ENCODE measurements at places on chromosomes 6 and 20.

GRCh38 chr6:87539554-87539953, 50.2 kb downstream of the RARS2 start:
- no peak for DNase-seq

DNA sequence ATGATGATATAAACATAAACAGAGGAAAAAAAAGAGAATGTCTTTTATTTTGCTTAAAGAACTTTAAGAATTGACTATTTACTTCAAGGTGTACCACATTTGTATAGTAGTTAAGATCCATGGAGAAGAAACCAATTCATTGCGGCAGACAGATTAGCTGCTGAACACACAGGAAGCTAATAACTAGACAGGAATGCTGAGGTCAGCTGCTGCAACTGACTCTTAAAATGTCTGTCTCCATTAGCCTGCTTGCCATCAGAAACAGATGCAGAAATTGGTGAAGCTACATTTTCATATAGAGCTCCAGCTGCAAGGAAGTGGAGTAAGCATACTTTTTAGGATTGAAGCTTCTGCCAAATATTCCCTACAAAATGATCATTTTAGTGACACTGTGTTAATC, 939.5 kb downstream of the EPHA7 start:
- no peak for DNase-seq

- no peak for DNase-seq
Observed at GRCh38 chr6:81792826-81793225, 40.3 kb upstream of the TENT5A start.

- no peak for DNase-seq
Observed at GRCh38 chr6:62707914-62708313, 421.9 kb upstream of the KHDRBS2 start.

DNA sequence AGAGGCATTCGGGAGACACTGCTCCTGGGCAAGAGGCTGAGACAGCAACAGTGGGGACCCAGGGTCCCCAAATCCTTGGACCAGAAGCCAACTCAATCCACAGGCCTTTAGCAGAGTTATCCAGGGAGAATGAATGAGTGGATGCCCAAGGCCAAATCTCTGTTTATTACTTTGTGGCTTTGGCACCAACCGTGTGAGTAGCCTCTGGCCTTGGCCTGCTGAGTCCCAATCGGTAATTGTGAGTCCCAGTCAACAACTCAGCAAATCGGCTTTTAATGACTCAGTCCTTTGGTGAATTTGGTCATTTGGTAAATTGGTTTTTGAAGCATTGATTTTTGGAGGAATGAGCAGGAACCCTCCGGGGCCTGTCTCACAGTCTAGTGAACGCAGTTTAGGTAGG, 29.1 kb upstream of the ECI2 start:
- no peak for DNase-seq

- no peak for DNase-seq
Observed at GRCh38 chr20:1619861-1620444, at the start of gene SIRPB1. SIRPB1 (minus strand) TSS chr20:1620009; CDS start chr20:1619944, 65 bp downstream.

GRCh38 chr6:155177363-155177961, 86.4 kb upstream of the CLDN20 start:
- DNase-seq = no peak

Measured in stimulated activated CD8-positive, alpha-beta memory T cell treated with anti-CD3 and anti-CD28 coated beads, Interleukin-4, amount 100 ng/mL, for 24 hours (primary cell).